Activated CD4-positive, alpha-beta T cell treated with anti-CD3 and anti-CD28 coated beads for 1 hour (primary cell): ENCODE measurements at places on chromosomes 1 and 21.
A peak's percentile ranks its signal among the peaks of the same experiment; 100 is the strongest.

GRCh38 chr1:175332515-175332914 lies 139.9 kb upstream of the KIAA0040 start:
- no peak for DNase-seq

GRCh38 chr1:203448521-203449061 lies 27.0 kb upstream of the PRELP start:
- no peak for DNase-seq

DNA sequence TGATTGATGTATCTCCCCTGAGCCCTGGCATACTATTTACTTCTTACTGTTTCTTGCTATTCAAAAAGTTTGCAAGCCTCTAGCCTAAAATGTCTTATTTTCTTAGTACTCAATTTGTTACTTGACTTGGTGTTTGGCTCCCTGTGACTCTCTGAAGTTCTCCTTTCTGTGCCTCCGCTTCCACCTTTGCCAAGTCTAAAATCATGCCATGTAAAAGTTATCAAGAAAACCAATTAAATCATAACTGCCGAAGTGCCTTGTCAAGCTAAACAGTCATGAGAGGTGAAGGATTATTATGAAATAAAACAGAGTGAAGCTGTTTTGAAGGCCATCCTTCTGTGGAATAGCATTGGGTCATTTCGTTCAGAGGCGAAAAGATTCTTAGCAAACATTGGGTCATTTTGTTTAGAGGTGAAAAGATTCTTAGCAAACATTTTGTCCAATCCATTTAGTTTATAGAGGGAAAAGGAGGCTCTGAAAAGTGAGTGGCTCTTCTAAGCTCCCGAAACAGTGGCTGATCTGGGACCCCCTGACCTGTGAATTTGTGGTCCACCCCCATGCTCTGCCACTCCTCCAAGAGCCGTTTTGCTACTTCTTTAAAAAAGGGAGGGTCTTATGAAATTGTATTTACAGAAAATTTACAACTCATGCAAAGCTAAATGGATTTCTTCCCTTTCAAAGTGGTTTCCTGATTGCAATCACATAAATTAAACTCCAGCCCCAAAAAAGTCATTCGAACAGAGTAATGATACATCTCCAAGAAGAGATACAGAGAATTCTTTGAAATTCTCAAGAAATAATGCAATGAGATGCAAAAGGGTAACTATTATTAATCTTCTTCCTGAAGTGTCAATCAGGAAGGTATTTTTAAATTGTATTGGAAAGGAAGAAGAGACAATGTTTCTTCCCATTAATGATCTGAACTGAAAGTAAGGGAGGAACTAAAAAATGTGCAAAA lies 141.4 kb downstream of the RUNX1 start:
- no peak for DNase-seq

GRCh38 chr21:15445327-15445726 lies 284.5 kb upstream of the USP25 start:
- no peak for DNase-seq

GRCh38 chr1:33349081-33349759 lies 28.3 kb upstream of the A3GALT2 start:
- DNase-seq: peak; percentile 13

DNA sequence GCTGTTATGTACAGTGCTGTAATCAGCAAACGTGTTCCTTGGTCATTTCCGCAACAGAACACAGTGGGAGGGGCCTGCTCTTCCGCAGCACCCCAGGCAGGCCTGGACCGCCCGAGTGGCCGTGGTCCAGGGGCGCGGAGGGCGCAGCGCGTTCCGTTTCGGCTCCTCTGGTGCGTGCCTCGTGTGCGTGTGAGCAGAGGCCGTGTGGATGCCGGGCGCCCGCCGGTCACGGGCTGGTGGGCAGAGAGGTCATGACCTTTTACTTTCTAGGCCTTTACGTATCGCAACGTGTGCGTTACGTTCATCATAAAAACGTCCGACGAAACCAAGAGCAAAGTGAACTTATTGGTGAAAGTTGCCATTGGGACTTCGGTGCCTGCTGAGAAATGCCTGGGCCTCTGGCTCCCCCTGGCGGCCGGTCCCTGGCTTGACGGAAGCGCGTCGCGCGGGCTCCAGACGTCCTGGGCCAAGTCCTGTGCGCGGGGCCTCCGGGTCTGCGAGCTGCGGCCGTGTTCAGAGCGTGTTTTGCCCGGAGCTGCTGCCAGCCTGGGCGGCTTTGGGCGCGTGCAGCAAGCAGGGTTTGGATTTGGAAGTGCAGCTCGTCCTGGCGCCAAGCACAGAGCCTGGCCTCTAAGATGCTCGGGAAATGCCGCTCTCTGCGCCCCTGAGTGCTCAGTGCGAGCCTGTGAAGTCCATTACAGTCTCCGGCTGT lies 34.4 kb downstream of the COL18A1 start:
- DNase-seq: peak; percentile 79

- no peak for DNase-seq
These were observed 21.1 kb downstream of the TLCD4 start for GRCh38 chr1:95138223-95138622.

- no peak for DNase-seq
These were observed 49.6 kb downstream of the SLC66A1 start for GRCh38 chr1:19361611-19362147.

DNA sequence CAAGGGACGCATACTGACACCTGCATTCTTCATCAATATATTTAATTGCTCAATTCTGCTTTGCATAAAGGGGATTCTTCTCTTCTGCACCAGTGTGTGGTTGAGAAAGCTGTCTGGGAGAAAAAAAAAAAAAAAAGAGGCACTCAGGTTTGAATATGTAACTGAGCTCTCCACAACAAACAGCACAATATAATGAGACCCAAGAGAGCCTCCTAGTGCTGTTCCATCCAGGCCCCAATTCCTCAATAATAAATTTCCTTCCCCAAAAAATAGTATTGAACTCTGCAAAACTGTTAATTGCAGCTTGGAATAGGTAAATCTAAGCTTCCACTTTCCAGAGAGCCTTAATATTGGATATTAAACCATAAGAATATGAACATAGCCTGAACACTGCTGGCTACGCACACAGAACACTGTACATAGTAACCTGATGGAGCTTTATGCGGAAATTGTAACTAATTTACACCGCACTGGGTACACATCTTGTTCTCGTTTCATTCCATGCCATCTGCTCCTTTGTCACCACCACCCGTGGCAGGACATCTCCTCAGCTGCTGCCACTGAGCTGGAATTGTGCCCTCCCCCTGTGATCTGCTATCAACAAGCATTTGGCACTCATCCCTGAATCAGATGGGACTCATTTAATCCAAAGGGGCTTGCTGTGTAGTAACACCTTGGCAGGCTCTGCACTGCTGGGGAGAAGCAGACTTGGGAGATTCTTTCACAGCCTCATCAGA lies 272.0 kb downstream of the HHIPL2 start:
- no peak for DNase-seq

DNA sequence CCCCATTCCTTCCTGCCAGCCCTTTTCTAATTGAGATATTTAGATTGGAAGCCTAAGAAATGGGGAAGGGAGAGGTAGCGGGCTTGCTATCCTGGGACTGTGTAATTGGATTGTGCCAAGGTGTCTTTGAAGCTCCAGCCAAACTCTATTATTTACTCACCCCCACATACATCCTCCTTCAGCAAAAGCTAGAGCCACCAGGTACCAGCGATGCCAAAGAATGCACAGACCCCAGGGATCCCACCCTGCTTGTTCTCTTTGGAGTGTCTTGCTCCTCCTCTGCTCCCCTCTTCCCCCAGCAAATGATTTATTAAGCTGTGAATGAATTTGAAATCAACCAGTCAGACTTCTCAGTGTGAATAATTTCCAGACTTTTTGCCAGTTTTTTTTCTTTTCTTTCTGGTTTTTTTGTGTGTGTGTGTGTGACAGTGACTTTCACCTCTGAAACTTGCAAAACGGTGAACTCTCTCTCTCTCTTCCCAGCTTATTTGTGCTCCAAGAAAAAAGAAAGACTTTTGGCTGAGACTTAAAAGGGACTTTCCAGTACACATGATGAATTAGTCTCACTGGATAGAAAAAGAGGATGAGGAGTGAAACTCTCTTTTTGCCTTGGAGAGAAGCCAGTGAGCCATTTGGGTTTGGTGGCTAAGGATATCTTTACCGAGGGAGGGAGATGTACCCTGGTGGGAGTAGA lies 1.8 kb downstream of the VASH2 start:
- DNase-seq: no peak

DNA sequence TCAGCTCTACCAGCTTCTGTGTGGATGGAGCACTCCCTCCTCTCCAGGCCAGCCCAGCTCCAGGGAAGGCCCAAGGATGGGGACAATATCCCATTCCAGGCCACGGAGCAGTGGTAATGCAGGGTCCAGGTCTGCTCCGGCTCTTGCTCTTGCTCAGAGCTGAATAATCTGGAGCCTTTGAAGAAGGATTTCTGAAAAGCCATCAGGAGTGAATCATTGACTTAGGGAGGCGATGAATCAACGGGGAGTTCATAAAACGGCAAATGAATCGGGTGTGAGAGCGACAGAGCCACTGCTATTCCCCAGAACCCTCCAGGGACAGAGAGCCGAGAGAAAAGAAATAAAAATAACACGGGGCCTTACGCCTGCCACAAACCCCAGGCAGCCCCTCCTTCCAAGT lies 7.7 kb downstream of the POU3F1 start:
- no peak for DNase-seq

GRCh38 chr1:157485793-157486192 lies 66.5 kb downstream of the FCRL5 start:
- DNase-seq: no peak

GRCh38 chr1:231315887-231316286 lies 21.8 kb downstream of the EXOC8 start:
- DNase-seq: no peak

- no peak for DNase-seq
These were observed 7.0 kb downstream of the KCNAB2 start for GRCh38 chr1:6052543-6053205.

GRCh38 chr1:62726011-62726442 lies 37.8 kb upstream of the DOCK7 start:
- DNase-seq: no peak
